ENCODE measurements at places on chromosomes 16 and 17. TPM values are rescaled to one million over a fixed set of nuclear protein-coding genes. Genes with fewer than 3 reads are reported as not detected.

DNA sequence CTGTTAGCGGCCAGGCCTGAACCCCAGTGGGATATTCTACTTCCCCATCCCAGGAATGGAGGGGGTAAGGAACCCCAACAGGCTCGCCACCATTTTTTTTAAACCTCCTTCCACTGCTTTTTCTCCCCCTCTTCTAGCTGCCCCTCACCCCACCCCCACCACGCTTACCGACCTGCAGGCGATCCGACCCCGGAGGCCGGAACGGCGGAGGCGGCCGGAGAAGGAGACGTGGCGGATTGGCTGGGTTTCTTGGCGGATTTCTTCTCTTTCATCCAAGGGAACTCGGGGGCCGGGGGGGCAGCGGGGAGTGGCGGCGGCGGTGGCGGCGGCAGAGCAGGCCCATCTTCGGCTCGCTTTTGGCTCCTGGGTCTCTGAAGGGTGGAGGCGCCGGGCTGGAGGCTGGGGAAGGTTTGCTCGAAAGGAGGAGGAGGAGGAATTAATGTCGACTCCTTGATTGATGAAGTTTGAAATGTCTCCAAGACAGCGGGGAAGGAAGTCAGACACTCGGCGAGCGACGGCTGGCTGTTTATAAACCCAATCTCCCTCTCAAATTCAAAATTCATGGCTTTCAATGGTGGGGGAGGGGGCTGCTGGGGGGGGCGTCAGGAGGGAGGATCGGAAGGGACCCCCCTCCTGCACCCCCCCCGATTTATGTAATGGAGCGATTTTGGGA is 424 bp downstream of the HOXB2 start:
- peaks cover 94% of the 10 kb centered on the region for H3K27me3 ChIP-seq
- peaks cover 12% of the 10 kb centered on the region for H3K4me1 ChIP-seq
- no peaks in the 10 kb centered on the region for H3K36me3 ChIP-seq
- no peak overlapping the region for H3K27ac ChIP-seq
- DNase-seq: no peak

The ENDOV gene
- total RNA-seq: 10.6 TPM

The CDRT15L2 gene
- not detected for total RNA-seq

GRCh38 chr16:27720731-27721530 is 171.0 kb downstream of the KATNIP start:
- no peaks in the 10 kb centered on the region for H3K36me3 ChIP-seq
- no peak overlapping the region for H3K4me3 ChIP-seq
- no peaks in the 10 kb centered on the region for H3K4me1 ChIP-seq
- no peak overlapping the region for H3K27ac ChIP-seq
- no peaks in the 10 kb centered on the region for H3K27me3 ChIP-seq

GRCh38 chr16:10619271-10619849 is 39.0 kb upstream of the EMP2 start:
- no peak for DNase-seq
- peak overlapping the region; percentile 54 for H3K4me3 ChIP-seq
- no peaks in the 10 kb centered on the region for H3K36me3 ChIP-seq

DNA sequence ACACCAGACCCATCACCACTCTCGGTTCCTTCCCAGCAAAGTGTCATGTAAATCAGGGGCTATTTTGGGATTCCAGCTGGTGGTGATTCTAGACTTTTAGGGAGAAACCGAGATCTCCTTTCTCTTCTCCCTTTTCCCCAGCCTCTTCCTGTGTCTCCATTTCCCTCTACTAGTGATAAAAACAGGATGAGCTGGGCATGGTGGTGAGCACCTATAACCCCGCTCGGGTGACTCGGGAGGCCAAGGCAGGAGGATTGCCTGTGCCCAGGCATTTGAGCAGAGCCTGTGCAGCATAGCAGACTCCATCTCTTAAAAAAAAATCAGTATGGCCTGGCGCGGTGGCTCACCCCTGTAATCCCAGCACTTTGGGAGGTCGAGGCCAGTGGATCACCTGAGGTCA is 6.1 kb downstream of the TBX21 start:
- peaks cover 2% of the 10 kb centered on the region for H3K4me1 ChIP-seq
- no peak overlapping the region for H3K4me3 ChIP-seq
- no peak overlapping the region for H3K27ac ChIP-seq
- DNase-seq: no peak

DNA sequence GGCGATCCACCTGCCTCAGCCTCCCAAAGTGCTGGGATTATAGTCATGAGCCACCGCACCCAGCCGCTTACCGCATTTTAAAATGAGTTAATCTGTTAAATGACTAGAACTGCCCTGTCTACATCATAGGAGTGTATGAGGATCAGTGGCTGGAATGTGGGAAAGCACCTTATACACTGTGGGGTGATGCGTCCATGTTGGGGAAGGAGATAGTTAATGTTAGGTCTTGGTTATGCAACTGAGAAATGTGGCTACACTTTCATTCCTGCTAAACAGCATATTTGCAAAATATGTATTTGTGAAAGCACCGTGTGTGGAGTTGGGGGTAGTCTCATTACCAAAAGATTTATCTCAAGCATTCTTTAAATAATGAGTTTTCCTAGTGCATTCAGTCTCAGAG is 107.6 kb downstream of the SPACA3 start:
- H3K4me3 ChIP-seq: no peak overlapping the region
- no peak for DNase-seq
- H3K4me1 ChIP-seq: no peaks in the 10 kb centered on the region
- H3K36me3 ChIP-seq: no peaks in the 10 kb centered on the region
- H3K27me3 ChIP-seq: no peaks in the 10 kb centered on the region

DNA sequence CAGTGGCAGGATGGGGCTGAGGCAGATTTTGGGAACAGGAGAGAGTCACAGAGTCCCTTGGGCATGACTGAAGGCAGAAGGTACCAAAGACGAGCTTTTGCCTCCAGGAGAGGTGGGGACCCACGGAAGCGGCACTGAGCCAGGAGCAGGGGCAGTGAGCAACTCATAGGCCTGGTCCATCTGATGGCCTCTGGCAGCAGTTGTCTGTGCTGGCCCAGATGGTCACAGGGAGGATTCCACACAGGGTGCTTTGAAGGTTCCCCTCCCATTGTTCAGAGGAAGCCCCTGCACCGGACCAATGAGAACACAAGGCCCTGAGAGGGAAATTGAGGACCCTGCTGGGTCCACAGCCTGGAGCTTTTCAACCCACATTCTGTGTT is 360.3 kb upstream of the TNRC6C start:
- H3K27me3 ChIP-seq: no peaks in the 10 kb centered on the region
- no peak for DNase-seq
- no peak overlapping the region for H3K4me3 ChIP-seq
- no peaks in the 10 kb centered on the region for H3K36me3 ChIP-seq

The KRT12 gene
- not detected for total RNA-seq
